ENCODE measurements at places on chromosomes 2 and 18.

DNA sequence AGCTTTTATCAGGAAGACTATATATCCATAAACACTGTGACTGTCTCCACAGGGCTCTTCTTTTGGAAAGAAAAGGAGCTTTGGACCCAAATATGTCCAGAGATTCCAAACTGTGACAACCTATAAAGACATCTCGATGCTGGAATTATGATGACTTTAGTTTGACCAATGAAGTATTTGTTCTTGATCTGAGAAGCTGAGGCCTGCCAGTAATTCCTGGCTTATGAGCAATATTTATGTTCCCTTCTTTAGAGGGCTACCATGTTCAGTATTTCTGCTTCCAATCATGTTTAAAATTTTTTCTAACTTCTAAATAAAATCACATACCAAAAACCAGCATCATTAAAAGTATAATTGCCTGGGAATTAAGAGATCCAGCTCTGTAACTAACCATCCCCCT, 41.1 kb downstream of the FEZ2 start:
- DNase-seq = no peak

- no peak for DNase-seq
Observed at GRCh38 chr2:174863183-174863582, 98.9 kb upstream of the CHRNA1 start.

DNA sequence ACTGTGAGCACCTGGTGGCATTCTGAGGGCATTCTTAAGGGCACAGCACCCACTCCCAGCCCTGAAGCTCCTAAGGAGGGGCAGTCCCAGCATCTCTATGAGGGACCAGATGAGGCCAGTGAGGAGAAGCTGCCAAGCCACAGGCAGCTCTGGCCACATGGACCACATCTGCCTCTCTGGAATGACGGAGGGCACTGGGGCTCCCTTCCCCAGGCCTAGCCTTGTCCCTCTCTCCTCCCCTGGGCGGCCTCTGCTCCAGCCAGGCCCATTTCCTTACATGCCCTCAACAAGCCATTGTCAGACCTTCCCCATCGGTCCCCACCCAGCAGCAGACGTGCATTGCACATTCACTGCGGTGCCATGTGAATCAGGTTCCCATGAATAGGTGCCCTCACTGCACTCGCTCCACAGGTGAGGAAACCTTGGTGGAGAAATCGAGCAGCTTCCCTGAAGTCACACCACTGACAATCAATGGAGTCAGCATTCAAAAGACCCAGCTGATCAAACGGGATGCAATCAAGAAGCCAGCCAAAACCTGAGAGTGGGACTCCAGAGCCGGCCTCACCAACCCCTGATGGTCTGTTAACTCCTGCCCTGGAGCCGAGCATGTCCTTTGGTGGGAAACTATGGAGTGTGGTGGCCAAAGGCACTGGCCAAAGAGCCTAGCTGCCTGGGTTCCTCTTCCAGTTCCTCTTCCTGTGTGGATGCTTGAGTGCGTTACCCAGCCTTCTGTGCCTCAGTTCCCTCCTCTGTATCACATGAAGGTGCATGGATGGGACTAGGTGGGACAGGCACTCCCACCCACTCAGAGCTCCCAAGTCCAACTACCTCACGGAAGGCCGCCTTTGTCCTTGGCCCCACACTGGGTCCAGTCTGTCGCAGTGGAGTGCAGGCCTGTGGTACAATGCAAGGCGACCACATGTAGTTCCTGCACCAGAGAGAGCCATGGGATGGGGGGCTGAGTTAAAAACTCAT, 147.3 kb downstream of the ZFP36L2 start:
- no peak for DNase-seq

DNA sequence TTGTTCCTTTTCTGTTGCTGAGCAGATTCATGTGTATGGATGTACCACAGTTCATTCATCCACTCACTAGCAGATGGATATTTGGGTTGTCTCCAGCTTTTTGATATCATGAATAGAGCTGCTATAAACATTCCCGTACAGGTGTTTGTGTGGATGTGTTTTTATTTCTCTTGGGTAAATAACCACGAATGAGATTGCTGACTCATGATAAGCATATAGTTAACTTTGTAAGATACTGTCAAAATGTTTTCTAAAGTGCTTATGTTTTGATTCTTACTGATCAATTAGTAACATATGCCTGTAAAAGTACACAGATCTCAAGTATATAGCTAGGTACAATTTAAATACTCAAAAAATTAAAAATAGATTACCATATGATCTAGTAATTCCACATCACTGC, 27.7 kb downstream of the TSN start:
- DNase-seq = no peak

GRCh38 chr2:43542285-43542933, 53.4 kb downstream of the THADA start:
- peak; percentile 63 for DNase-seq

DNA sequence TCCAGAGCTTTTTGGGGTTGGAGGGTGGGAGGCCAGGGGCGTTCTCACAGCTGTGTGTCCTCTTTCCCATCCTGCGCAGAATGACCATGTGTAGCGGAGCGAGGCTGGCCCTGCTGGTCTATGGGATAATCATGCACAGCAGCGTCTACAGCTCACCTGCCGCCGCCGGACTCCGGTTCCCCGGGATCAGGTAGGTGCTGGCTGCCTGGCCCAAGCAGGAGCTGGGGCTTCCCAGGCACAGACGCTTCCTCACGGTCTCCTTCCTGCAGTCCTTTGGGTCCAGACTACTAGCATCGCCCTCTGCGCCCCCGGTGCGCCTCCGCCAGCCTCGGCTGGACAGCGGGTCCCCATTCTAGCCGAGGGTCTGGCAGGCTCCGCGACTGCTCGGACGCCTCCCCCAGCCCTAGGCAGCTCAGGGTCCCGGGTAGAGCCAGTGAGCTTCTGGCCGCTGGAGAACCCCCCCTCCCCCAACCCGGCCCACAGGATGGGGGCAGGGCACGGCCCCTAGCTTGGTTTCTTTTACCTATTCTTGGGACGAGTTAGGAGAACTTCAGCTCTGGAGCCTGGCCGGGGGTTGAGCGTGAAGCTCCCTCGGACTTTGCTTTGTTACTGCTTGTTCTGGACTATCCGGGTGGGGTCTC, 756 bp downstream of the ADCYAP1 start:
- DNase-seq = no peak

All from A673 (cell line).